ENCODE measurements at places on chromosomes 16 and 17. TPM values are rescaled to one million over a fixed set of nuclear protein-coding genes. Genes with fewer than 3 reads are reported as not detected.

The LPO gene
- not detected for total RNA-seq

The PYY gene
- total RNA-seq: not detected

The HASPIN gene
- total RNA-seq: 22.6 TPM

DNA sequence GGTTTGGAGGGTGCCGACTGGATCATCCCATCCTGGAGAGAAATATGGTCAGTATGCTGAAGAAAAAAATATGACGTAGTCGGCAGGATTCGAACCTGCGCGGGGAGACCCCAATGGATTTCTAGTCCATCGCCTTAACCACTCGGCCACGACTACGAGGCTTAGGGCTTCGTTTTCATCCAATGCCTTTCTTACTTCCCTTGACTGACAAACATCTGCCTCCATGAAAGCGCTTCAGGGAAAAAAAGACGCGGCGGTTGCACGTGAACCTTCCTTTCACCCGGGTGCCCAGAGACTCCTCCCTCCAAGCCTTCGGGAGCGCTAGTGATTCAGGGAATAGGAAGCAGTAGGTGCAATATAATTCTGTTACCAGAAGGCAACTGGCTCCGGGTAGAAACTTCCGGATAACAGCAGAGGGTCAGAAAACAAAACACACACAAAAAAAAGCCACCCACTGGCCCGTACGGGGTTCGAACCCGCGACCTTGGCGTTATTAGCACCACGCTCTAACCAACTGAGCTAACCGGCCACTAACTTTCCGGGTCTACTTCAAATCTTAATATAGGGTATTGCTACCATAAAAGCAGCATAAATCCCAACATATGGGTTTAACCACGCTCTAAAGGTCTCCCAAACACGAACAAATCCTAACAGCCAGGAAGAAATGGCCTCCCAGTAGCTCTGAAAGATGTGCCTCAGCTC lies 16.3 kb upstream of the AURKB start:
- peak; percentile 94 for DNase-seq

GRCh38 chr16:86391984-86392383 lies 118.3 kb upstream of the FOXF1 start:
- DNase-seq: peak; percentile 61

The BHLHA9 gene
- total RNA-seq: not detected

GRCh38 chr17:60327134-60327900 lies 64.6 kb downstream of the USP32 start:
- no peak for DNase-seq
